ENCODE measurements at places on chromosomes 6 and 20.

DNA sequence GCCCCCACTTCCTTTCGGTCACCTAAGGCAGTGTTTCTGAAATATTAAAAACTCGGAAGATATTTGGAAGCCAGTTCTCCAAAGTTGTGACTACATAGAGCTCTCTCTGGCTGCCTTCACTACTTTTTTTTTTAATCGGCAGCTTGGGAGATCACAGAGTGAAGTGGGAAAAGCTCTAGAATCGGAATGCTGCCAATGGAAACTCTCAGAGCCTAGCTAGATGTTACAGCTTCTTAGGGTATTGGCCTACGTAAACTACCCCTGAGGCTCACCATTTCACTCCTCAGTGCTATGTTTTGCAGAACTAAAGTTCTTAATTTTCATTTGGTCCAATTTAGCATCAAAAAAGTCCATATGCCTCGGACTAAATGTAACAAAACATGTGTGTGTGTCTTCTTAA, 14.5 kb downstream of the SERPINB1 start:
- no peak for DNase-seq

DNA sequence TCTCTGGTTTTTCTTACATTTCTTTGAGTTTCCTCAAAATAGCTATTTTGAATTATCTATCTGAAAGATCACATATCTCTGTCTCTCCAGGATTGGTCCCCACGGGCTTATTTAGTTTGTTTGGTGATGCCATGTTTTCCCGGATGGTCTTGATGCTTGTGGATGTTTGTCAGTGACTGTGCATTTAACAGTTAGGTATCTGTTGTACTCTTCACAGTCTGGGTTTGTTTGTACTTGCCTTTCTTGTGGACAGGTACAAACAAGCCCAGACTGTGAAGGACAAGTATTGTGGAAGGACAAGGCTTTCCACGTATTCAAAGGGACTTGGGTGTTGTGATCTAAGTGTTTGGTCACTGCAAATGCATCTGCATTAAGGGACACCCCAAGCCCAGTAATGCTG, 49.9 kb upstream of the TOP1 start:
- DNase-seq: no peak

GRCh38 chr20:22373164-22373895, 211.0 kb downstream of the FOXA2 start:
- DNase-seq: no peak

DNA sequence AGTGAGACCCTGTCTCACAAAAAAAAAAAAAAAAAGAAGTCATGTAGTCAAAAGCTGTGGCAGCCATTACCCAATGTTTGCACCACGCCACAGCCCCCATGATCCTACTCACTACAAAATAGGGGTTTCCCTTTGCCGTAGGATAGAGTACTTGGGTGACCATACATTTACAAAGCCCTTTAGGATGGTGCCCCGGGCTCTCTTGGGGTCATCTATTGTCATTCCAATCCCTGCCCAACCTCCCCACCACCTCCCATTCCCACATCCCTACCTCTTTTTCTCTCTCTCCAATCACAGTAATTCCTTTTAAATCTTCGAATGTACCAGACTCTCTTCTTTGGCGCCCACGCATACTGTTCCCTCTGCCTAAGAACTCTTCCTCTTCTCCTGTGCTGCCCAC, 74.6 kb downstream of the KIAA0319 start:
- DNase-seq: no peak

DNA sequence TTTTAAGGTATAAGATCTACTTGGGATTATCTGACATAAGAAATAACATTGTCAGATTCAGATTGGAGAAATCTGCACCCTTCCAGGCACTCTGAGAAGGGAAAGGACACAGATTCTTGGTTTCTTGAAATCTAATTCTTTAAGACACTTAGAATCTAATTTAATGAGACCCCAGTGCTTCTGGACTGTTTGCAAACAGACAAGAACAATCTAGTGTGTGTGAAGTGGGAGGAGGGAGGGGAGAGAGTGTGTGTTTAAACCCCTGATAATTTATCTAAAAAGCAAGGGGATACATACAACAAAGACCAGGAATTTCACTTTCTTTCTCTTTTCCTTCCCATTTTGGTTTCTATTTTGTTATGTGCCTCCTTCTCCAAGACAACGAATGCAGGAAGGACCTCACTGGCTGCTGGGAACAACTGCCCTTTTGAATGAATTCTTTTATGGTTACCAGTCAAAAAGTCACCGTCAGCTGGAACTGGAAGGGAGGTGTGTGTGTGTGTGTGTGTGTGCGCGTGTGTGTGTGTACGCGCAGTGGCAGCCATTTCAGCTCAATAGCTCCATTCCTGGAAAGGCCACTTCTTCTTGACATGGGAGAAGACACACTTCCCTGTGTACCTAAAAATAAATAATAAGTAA, 129.4 kb downstream of the BCAS1 start:
- no peak for DNase-seq

GRCh38 chr20:57435498-57436222, 44.5 kb downstream of the RBM38 start:
- DNase-seq: no peak

- no peak for DNase-seq
Measured at GRCh38 chr6:129607581-129608186, 102.3 kb downstream of the ARHGAP18 start.

GRCh38 chr6:164154588-164154987, 740.1 kb downstream of the QKI start:
- no peak for DNase-seq

DNA sequence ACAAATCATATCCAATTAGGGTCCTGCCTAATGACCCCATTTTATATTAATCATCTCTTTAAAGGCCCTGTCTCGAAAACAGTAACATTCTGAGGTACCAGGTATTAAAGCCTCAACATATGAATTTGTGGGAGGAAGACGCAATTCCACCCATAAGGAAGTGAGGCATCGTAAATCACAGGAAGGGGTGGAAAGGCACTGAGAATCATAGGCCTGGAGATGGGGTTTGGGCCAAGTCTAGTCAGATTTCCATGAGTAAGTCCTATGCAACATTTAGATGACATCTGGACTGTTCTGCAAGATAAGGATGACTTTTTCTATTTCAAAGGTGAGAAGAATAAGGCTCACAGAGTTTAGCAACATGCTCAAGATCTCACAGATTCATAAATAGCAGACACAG, 534.0 kb downstream of the KHDRBS2 start:
- no peak for DNase-seq

GRCh38 chr20:38073307-38074071, 39.9 kb downstream of the RPRD1B start:
- DNase-seq: no peak

DNA sequence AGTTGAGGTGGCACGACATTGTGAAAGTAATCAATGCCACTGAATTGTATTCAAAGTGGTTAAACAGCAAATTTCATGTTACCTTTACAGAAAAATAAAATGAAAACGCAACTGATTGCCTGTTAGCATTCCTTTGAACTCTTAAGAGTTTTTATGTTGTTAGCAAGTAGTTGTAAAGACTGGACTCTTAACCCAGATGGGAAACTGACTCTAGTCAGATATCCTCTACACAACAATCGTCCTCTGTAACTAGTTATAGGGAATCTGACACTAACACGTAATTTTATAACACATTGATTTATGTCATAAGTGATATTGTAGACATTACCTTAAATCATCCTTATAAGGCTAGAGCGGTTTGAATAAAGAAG, 3.0 kb upstream of the FBXO9 start:
- DNase-seq: no peak

DNA sequence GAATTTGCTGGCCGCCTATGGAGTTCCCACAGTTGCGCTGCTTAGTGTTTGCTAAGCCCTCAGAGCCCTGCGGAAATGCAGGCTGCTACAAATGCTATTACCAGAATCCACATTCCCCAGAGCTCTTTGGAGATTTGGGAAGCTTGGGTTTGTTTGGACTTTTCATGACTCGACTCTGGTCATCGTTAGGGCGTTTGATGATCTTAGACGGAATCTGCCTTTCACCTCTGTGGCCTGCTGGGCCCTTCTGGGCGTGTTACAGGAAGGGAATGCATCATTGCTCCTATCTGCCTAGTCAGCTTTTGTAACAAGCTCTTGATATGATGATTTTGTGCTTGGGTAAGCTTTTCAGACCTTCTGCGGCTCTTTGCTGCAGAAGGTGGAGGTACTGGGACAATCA, 50.8 kb downstream of the EYA2 start:
- DNase-seq: no peak

DNA sequence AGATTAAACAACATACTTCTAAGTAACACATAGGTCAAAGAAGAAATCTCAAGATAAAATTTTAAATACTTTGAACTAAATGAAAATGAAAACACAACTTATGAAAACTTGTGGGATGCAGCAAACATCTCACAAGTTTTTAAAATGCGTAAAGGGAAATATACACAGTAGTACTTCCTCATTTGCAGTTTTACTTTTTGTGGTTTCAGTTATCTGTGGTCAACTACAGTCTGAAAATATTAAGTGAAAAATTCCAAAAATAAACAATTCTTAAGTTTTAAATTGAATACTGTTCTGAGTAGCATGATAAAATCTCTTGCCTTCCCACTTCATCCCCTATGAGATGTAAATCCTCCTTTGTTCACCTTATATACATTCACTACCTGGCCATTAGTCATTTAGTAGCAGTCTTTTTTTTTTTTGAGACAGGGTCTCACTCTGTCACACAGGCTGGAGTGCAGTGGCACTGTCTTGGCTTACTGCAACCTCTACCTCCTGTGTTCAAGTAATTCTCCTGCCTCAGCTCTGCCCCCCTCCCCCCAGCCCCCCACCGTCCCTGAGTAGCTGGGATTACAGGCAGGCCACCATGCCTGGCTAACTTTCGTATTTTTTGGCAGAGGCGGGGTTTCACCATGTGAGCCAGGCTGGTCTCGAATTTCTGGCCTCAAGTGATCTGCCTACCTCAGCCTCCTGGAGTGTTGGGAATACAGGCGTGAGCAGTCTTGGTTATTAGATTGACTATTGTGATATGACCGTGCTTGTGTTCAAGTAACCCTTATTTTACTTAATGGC, 154.6 kb upstream of the AHI1 start:
- no peak for DNase-seq

GRCh38 chr6:70037445-70037844, 171.1 kb downstream of the COL19A1 start:
- DNase-seq: no peak

DNA sequence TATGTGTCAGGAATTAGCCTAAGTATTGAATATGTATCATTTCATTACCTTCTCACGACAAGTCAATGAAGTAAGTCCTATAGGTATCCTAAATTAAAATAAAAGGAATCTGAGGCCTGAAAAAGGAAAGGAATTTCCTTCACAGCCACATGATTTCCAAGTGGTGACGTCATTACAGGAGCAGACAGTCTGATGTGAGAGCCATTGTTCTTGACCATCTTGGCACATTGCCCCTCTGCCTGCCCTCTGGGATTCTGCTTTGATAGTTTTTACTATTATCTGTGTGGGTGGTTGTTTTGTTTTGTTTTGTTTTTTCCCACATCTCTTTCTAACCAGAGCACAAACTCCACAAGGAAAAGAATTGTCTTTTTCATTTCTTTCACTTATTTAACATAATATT, 219.8 kb upstream of the UFL1 start:
- DNase-seq: no peak

GRCh38 chr6:73476723-73477122, 15.2 kb downstream of the MTO1 start:
- no peak for DNase-seq

DNA sequence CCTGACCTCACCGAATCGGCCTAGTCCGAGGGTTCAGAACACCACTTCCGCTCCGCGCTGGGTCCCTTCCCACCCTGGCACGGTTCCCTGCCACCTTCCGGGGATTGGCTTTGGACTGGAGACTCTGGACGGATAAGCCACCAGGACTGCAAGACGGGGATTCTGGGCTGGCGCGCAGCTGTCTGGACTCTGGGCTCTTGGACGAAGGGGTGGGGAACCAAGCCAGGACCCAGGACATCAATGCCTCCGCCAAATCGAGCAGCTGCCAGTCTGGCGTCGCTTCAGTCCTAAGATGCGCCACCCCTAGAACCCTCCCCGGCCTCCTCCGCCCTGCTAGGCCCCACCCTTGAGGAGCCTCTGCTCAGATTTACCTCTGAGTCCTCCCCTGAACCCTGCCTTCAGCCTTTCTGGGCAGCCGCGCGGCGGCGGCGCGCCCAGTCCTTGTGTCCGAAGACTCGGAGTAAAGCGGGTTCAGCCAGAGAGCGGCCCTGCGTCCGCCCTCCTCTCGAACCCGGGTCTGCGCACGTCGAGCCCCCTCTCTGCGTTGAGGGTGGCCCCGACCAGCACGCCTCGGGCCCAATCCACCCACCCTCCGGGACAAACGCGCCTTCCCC, 1.2 kb downstream of the KCNK17 start:
- DNase-seq: no peak

GRCh38 chr6:11208267-11208666, 24.2 kb downstream of the NEDD9 start:
- DNase-seq: no peak

DNA sequence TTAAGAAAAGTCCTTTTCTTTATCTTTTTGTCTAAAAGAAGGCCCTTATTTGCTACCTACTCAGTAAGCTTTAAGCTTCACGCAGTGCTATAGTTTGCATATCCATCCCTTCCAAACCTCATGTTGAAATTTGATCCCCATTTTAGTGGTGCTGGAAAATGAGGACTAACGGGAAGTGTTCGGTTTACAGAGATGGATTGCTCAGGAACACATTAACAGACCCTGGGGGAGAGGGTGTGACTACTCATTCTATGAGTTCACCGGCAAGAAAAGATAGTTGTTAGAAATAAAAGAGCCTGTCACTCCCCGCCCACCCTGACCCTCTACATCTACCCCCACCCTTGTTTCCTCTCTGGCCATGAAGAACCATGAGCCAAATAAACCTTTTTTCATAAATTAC, 546.2 kb downstream of the MEI4 start:
- no peak for DNase-seq

GRCh38 chr20:46505506-46505905, 7.9 kb downstream of the ZNF334 start:
- DNase-seq: no peak

DNA sequence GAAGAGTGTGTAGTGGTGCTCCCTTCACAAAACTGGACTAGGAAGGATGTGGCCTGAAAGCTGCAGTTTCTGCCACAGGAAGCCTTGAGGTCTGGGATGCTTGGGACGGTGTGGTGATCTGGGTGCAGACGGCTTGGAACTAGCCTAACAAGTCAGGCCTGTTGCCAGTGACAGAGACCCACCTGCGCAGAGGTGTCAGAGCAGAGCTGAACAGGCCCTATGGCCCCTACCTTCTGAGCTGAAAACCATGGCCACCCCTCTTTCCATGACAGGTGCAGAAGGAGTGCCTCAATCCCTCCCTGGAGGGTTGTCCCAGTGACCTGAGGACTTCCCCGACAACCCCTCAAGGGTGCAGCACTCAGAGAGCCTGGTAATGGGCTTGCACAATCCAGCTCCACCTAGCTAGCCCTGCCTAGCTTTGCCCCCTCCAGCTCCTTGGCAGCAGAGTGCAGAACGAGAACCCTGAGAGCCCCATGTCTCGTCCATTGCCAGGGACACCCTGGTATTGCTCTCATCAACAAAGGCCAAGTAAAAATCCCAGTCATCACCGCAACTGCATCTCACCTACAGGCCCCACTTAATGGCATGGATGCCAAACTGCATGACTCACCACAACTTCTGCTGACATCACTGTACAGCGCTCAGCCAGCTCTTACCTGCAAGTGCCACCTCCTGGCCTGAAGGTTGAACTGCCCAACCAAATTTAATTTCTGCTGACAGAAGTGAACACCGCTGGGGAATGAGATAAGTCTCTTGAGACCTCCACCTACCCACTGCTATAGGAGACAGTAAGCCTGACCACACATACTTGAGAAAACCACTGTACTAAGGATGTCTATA, 563.1 kb downstream of the TFAP2A start:
- DNase-seq: no peak
